ENCODE measurements at places on chromosomes 3 and 15.

DNA sequence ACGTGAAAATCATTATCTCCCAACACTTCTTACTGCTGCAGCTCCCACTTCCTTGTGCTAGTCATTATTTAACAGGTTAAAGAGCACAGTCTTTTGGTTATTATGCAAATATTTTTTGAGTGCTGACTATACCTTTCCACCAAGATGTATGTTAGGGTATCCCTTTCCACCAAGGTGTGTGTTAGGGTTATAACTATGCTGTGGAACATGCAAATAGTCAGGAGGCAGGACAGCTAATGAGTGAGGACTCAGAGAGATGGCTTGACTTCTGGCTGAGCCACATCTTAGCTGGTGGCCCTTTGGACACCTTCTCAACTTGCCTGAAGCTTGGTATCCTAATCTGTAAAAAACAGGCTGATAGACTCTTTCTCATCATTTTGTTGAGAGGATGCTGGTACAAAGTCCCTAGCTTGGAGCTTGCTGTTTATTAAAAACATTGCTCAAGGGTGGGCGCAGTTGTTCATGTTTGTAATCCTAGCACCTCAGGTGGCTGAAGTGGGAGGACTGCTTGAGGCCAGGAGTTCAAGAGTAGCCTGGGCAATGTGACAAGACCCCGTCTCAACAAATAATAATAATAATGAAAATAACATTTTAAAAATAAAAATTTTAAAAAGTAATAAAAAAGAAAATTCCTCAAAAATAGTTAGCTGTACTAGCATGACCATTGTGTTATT lies 160.5 kb upstream of the ADAMTS9 start:
- no peak for DNase-seq

DNA sequence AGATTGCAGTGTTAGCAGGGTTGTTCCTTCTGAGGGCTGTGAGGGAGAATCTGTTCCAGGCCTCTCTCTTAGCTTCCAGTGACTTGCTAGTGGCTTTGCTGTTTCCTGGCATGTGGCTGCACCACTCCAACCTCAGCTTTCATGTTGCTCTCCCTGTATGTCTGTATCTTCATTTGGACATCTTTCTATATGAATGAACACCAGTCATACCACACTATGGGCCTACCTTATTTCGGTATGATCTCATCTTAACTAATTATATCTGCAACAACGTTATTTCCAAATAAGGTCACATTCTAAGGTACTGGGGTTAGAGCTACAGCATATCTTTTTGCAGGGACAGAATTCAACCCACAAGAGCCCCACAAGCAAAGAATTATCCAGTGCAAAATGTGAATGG lies 356.7 kb upstream of the UMPS start:
- no peak for DNase-seq

- DNase-seq, result no peak
Measured at GRCh38 chr15:96201696-96202095, 128.8 kb upstream of the NR2F2 start.

- peak; percentile 44 for DNase-seq
Measured at GRCh38 chr3:194930377-194931204, 244.9 kb downstream of the FAM43A start.

- DNase-seq, result no peak
Measured at GRCh38 chr3:60274646-60275045, 976.6 kb downstream of the FHIT start.

DNA sequence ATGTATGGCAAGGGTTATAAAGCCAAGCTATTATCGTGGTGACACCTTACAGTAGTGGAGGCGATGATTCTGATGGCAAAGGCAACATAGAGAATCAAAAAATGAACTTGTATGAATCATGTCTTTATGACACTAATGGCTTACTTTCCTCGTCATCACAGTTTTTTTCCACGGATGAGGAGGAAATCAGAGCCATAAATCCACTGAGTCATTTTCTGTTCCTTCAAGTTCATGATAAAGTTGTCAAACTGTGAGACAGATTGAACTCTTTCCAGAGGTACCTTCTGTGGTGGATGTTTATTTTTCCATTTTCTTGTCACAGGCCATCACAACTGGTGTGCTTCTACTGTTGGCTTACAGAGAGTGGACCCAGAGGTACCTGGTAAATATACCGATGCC lies 8.5 kb downstream of the TMEM212 start:
- no peak for DNase-seq

DNA sequence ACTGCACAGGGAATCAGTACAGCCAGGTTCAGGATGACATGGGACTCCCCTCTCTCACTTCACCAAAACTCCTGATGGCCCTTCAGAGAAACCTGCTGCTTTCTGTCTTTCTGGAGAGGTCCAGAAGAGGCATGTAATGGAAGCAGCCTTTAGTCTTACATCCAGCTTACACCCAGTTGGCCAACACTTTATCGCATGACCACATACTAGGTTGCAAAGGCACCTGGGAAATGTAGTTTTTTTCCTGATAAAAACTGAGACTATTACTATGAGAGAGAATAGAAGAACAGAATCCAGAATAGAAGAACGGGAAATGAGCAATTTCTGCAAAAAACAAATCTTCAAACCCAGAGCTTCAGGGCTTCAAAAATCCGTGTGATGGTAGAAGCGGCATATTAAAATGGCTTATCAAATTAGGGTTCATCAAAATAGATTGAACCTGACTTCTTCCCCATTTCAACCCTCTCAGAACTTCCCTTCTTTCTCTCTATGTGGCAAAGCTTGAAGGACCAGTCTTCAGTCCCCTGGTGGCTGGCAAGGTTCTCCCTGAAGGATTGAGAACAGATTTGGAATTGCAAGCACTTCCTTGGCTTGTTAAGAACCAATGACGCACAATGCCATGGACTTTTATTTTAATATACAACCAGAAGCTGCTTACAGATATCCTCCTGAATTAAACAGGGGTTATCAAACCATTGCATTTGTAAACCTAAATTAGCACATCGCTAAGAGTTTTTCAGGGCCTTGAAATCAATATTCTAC lies 34.4 kb downstream of the CORO2B start:
- no peak for DNase-seq

GRCh38 chr15:80447077-80447476 lies 42.9 kb downstream of the ARNT2 start:
- DNase-seq, result no peak

DNA sequence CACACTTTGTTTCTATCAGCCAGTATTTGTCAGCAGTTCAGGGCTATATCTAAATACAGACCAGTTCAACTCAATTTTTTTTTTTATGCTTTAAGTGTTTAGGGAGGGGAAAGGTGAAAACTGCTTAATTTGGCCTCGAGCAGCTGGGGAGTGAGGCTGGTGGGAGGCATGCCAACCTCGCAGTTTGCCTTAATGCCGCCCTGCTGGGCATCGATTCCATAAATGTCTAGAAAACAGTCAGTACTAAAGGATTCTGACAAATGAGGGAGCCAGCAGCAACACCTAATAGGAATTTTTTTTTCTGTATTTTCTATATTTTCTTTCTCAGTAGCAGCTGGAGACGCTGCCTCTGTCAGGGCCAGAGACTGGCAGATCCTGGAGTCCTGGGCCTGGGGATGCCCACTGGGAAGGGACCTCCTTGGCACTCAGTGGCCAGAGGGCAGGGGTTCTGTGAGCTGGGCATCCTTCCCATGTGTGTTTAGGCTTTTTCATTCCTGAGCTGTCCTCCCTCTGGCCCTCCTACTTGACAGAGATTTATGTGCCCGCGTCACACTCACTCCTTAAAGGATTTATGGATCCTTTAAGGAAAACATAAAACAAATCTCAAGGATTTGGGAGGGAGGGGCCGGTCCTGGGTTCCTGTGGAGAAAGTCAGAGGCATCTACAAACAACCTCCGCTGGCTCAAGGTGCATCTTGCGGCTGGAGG lies 117.8 kb downstream of the WNT5A start:
- no peak for DNase-seq

DNA sequence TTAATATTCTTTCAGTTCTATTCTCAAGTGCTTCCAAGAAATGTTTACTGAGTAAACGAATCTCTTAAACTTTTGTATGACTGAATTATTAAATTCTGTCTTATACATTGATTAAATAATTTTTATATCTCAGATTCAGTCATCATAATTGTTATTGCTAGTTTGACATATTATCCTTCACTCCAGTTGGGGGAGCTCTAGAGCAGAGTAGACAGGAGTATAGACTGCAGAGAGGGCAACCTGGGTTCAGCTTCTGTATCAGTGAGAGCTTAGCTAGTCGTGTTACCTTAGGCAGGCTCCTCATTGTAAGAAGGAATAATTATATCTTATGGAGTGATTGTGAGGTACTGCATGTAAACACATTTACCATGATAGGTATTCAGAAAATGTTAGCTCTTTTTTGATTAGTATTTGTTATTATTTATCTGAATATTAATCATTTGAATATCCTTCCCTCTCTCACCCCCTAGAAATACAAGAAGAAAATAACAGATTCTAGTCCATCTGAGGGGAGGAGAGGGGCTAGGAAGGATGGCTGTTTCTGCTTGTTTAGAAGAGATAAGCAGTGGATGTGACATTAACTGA lies 31.0 kb upstream of the ZCWPW2 start:
- DNase-seq, result no peak

GRCh38 chr3:131962982-131963381 lies 71.8 kb downstream of the CPNE4 start:
- no peak for DNase-seq

DNA sequence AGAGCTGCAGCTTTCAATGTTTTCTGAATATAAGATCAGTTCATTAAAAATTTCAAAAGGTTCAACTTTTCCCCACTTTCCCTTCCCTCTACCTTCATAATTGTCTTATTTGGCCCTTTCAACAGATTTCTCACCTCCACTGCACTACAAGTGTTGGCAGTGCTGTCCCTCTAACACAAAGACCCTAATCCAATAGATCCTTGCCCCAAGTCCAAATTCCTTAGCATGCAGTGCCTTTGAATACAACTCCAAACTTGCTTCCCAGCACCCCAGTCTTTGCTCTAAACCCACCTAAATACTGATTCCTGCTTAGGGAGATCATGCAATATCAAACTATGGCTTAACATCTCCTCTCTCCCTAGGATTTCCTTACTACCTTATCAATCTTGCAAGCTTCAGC lies 43.9 kb downstream of the TJP1 start:
- DNase-seq, result no peak

DNA sequence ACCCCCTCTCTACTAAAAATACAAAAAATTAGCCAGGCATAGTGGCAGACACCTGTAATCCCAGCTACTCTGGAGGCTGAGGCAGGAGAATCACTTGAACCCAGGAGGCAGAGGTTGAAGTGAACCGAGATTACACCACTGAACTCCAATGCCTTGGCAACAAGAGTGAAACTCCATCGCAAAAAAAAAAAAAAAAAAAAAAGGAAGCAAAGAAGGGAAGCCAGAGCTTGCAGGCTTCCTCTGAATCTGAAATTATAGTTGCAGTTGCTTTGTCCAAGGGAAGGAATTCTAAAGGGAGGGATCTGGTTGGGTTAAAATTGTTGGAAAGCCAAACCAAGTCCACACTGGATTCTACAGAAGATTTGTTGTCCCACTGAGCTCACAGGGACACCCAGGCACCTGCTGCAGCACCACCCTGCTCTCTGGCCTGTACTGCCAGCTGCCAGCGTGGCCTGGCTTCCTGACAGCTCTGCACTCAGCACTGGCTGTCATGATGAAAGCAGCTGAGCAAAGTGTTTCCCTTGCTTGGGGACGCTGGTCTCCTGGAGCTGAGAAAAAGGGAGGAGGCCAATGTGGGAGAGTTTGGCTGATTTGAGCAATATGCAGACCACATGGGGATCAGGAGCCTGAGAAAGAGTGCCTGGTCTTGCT lies 88.8 kb upstream of the HES1 start:
- no peak for DNase-seq

DNA sequence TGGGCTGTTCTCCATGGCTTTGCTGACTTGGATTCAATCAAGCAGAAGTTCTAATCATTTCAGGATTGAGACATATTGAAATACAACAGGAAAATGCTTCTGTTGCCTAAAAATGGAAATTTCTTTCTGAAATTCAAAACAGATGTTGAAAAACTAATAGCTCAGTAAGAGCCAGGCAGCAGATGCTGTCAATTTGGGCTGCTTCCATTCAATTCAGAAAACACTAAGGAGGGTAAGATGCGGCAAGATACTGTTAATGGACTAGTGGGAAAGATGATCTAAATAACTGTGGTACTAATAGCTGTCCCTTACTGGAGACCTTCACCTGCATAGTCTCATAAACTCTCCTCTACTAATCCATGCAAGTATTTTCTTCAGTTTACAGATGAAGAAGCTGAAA lies 53.5 kb downstream of the DGKG start:
- no peak for DNase-seq

DNA sequence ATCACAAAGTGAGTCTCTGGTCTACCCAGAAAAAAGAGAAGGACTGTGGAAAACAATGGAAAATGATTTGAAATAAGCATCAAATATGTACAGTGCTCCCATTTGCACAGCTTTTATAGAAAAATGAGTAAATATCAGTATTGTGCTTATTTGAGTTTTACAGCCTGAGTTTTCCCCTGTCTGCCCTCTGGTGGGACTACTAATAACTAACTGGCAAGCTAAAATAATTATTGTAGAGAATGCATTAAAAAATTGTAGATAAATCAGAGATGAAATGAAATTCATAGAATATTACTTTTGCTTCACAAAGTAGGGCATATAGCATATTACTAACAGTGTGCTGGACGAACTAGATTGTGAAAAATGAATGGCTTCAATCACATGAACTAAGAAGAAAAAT lies 287.1 kb downstream of the NAALADL2 start:
- no peak for DNase-seq

GRCh38 chr3:128054367-128054766 lies 2.1 kb downstream of the SEC61A1 start:
- DNase-seq, result no peak

- no peak for DNase-seq
Measured at GRCh38 chr15:74768099-74768770, 13.6 kb upstream of the CSK start.

GRCh38 chr15:41997845-41998244 lies 23.0 kb downstream of the PLA2G4E start:
- no peak for DNase-seq

DNA sequence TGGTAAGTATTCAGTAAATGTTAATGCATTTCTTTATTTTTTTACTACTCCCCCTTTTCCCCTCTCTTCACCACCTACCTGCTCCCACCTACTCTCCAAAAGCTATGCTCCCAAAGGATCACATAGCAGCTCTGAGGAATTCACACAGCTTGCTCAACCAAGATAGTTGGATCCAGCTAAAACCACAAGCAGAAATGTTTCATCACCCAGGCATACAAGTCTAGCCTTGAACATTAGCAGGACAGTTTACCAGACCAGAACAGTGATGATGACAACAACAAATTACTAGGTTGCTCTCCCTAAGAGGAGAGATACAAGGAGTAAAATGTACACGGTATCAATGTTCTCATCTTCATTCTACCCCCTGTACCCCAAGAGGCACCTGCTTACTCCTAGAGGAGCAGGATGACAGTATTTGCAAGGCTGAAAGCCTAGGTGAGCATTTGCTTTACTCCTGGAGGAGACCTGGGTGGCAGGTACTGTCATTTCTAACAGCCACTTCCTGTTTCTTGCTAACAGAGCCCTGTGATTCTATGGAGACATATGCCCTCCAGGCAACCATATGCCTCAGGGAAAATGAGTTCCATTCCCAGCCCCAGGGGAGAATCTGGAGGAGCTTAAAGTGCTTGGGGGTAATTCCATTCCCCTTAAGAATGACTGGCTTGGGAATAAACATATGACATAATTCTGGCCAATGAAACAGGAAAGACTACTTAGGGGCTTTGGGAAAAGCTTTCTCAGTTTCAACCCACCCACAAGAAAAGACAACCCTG lies 237.5 kb downstream of the NTRK3 start:
- DNase-seq, result no peak

GRCh38 chr3:147729641-147730040 lies 320.5 kb downstream of the ZIC1 start:
- no peak for DNase-seq

GRCh38 chr3:65854606-65855304 lies 184.0 kb downstream of the MAGI1 start:
- no peak for DNase-seq
